ENCODE measurements at places on chromosomes 6 and 20.
A peak's percentile ranks its signal among the peaks of the same experiment; 100 is the strongest.

DNA sequence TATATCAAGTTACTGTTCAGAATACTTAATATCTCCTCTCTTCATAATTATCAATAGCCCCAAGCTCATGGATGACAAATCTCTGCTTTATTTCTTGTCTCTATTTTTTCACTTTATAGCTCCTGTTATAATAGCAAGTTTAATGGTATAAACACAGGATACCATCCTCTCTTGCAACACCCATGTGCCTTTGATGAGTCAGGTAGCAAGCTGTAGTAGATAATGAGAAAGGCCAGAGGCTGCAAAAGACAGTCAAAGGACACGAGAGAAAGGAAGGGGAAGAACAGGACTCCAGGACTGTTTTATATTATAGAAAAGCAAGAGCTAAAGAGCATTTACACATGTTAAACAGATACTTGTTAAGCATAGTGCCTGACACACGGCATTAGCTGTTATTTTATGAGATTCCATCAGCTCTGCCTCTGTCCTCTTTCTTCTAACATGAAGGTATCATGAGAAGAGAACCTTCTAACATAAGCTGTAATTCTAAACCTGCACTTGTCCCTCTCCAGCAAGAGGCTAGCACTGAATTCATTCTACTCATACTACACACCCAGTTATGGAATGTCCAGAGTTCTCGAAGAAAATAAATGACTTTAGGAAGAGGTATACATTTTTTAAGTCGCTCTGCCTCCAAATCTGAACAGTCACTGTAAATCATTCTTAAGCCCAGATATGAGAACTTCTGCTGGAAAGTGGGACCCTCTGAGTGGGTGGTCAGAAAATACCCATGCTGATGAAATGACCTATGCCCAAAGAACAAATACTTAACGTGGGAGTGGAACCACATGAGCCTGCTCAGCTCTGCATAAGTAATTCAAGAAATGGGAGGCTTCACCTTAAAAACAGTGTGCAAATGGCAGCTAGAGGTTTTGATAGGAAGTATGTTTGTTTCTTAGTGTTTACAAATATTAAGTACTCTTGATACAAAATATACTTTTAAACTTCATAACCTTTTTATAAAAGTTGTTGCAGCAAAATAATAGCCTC, 45.0 kb downstream of the NT5E start:
- DNase-seq, result no peak

GRCh38 chr6:27406085-27406484, 17.5 kb downstream of the ZNF391 start:
- DNase-seq, result no peak

- DNase-seq, result no peak
Observed at GRCh38 chr6:30154709-30155519, 6.1 kb downstream of the TRIM10 start.

DNA sequence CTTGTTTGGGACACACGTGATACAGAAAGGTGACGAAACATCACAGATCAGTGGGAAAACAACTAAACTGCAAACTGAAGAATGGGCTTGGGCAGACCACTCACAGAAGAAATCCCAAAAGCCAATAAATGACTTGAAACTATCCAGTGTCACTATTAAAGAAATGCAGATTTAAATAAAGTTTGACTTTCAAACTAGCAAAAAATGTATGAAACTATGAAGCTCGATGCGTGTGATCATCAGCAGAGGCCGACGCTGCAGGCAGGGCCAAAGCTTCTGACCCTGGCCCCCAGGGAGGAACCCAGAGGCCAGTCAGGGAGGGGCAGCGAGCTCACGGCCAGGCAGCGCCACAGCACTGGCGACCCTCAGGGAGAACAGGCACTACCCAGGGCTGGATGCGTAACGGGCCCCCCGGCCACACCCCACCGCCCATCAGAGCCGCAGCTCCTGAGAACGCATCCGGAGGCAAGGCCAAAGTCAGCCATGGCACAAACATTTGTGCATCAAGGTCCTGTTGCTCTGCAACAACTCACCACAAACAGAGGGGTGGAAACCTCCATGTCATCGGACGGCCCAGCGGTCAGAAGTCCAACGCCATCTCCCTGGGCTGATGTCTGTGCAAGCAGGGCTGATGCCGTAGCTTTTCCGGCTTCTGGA, 94.1 kb downstream of the YTHDF1 start:
- DNase-seq, result no peak

- DNase-seq, result peak; percentile 68
Observed at GRCh38 chr6:2854396-2854982, 12.8 kb upstream of the SERPINB1 start.

GRCh38 chr20:37475252-37475651, 45.8 kb upstream of the NNAT start:
- DNase-seq, result no peak

GRCh38 chr6:27889628-27890444, 22.4 kb downstream of the OR2B2 start:
- DNase-seq, result peak; percentile 89

DNA sequence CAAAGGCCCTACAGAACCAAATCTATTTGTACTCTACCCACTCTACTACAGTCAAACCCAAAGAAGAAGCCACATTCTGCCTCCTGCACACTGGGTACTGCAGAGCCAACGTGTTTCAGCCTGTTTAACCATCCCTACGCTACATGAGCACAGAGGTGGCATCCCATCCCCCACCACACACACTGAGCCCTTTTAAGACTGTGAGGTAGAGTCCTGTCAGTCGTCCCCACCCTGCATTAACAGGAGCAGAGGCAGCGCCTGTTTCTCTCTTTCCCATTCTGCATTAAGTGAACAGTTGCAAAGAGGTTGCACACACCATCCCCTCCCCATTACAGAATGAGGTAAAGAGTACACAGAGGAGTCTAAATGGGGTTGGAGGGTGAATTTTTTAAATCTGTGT, 5.2 kb upstream of the RSPH4A start:
- no peak for DNase-seq

DNA sequence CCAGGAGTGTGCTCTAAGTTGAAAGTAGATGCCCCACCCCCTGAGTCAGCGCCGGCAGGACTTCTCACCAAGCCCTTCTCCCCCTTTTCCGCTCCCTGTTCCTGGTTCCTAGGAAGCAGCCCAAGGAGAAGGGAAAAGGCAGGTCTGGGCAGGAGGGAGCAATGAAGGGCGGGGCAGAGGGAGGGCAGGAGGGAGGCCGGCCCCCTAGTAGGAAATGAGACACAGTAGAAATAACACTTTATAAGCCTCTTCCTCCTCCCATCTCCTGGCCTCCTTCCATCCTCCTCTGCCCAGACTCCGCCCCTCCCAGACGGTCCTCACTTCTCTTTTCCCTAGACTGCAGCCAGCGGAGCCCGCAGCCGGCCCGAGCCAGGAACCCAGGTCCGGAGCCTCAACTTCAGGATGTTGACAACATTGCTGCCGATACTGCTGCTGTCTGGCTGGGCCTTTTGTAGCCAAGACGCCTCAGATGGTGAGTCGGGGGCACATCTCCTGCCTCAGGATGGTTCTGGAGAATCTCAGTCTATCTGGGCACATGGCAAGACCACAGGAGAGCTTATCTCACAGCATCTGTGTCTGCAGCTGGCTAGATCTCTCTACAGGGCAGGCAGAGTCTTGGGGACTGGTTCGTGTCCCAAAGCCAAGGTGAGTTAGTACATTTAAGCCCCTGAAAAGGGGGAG, at the start of gene PROCR:
Gene PROCR, plus strand, starts transcription at position 320 of the 681 bp plus-strand sequence. Its CDS starts 83 bp downstream, at position 403.
- DNase-seq, result peak; percentile 79

GRCh38 chr6:18387061-18387721, at the start of gene RNF144B:
RNF144B (plus strand) TSS chr6:18387350; CDS start chr6:18399535, 12,185 bp downstream.
- DNase-seq, result peak; percentile 96

- DNase-seq, result no peak
Observed at GRCh38 chr6:112997421-112998085, 650.4 kb downstream of the RFPL4B start.

GRCh38 chr20:10594296-10594868, 79.4 kb downstream of the JAG1 start:
- DNase-seq, result no peak

DNA sequence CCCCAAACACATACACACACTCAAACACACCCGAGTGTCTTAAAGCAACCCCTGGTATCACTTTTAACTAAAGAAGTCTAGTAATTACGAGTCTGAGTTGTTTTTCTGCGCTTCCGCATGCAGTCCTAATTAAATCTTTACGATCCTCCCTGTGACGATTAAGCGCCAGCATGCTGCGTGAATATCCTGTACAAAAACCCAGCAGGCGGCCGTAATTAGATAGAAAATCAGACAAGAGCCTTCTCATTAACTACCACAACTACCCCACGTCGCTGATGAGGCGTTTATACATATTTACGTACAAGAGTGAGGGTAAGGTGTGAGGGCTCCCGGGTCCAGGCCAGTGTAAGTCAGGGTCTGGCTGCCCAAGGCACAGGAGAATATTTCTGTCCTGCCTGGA, 8.1 kb downstream of the TFAP2B start:
- DNase-seq, result no peak

DNA sequence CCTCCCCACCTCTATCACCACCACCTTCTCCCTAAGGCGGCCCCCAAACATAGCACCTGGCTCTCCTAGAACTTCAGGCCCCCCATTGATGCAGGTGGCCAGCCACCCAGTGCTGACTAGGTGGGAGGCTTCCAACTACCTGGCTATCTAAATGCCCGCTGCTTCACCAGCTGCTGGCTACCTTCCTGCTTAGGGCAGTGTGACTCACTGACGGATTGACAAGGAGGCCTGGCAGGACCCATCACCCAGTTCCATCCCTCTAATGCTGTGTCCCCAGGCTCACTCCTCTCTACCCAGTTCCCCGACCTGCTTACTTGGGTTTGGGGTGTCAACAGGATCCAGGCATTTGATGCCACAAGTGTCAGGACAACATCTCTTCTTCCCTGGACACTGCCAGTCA, 1.1 kb downstream of the SLPI start:
- no peak for DNase-seq

DNA sequence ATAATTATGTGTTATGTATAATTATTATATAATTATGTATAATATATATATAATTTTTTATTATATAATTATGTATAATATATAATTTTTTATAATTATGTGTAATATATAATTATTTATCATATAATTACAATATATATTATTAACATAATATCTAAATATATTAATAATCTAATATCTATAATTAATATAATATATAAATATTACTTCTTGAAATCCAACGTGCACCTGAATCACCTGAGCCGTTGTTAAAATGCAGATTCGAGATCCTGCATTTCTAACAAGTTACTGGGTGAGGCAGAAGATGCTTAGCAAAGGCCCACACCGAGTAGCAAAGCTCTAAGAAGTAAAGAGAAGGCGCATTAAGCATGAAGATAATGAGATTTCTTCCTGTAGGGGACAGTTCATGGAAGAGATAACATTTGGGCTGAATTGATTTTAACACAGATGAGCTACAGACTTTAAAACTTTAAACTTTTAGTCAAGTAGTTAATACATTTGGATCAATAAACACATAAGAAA, 406.4 kb upstream of the PLCB4 start:
- DNase-seq, result peak; percentile 46

DNA sequence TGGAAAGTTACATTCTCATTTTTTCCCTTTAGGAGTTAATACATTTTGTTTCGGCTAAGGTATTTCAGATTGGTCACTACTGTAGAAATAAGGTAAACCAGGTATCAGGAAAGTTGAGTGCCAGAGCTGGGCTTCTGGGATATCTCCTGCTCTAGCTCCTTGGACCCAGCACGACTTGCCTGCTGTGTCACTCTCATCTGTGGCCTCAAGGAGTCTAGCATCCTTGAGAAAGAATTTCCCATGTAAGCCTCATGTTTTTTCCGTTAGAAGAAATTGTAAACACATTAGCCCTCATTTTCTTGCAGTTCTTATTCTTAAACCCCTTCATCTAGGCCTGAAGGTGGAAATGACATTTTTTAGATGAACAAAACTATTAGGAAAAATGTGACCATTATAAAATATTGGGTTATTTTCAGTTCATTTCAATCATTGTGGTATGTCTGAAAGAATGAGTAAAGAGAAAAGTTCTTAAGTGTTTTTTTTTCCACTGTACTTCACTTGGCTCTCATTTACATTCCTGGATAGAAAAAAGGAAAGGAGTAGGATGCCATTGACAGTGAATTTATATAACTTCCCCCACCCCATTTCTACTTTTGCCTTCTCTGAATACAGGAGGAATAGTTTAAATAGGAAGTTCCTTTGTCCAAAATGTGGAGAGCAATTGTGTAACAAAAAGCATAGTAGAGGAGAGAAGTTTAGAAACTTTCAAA, 46.7 kb downstream of the CD2AP start:
- DNase-seq, result no peak

- DNase-seq, result no peak
Observed at GRCh38 chr6:64737418-64737817, 969.6 kb downstream of the EYS start.

- no peak for DNase-seq
Observed at GRCh38 chr6:147497472-147497871, 11.0 kb upstream of the SAMD5 start.

- no peak for DNase-seq
Observed at GRCh38 chr20:10430704-10431103, 3.3 kb downstream of the MKKS start.

DNA sequence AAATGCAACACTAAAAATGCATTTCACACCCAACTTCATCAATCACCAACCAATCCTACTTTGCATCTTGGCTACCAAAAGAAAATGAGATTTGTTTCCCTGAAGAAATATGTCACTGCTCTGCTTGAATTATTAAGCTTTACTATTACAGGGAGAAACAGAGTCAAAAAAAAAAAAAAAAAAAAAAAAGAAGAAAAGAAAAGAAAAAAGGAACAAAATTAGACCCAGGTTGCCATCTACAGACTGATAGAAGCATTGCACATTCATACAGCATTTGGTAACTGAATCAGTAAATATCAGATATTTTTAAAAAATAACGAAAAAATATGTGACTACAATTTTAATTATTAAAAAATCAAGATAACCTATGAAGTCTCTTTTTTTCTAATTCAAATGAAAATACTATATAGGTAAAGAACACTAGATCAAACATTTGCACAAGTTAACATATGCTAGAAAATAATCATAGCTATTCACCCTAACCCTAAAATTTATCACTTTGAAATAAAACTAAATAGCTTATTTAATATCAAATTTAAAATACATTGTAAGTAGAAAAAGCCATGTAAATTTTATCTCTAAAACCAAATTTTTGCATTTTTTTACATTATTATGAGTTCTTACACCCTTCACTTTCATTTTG, 83.3 kb downstream of the DCDC2 start:
- peak; percentile 52 for DNase-seq

DNA sequence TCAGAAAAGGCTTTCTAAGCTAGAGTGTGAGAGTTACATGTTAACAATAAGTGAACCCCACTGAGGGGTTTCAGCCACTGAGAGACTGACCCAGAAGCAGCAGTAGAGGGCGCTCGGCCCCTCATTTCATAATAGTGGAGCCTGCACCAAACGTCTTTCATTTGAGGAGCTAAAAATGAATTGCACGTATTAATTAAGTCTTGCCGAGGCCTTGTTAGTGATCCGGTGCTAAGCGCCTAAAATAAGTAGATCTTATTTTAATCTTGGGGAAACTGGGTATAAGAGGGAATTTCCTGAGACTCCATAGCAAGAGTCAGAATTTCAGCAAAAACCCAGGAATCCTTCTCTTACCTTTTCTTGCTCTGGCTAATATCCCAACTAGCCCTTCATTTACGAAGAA, 209.7 kb downstream of the FARS2 start:
- peak; percentile 85 for DNase-seq

- DNase-seq, result no peak
Observed at GRCh38 chr20:63149531-63150192, 66.3 kb downstream of the YTHDF1 start.
